A549 treated with ZK216348 at 1 μM for 4 hours (cell line): ENCODE measurements at places on chromosomes 4 and X. TPM values are rescaled to one million over a fixed set of nuclear protein-coding genes. Genes with fewer than 3 reads are reported as not detected.

PITX2 gene
- 0.72 to 1.5 TPM (median 1.0 TPM) in 5 replicates for total RNA-seq

CT45A2 gene
- total RNA-seq: not detected in 5 replicates

POU3F4 gene
- not detected in 5 replicates for total RNA-seq

TCEAL2 gene
- total RNA-seq: not detected in 5 replicates

P2RY4 gene
- total RNA-seq: not detected in 5 replicates

FGD1 gene
- 4.2 to 8.2 TPM (median 6.5 TPM) in 5 replicates for total RNA-seq

APLN gene
- total RNA-seq: 0.72 to 1.00 TPM (median 0.80 TPM) in 5 replicates

UCP1 gene
- total RNA-seq: 0.11 TPM in 1 of 5 replicates, not detected in the others

MFAP3L gene
- 3.9 to 5.7 TPM (median 4.2 TPM) in 5 replicates for total RNA-seq

NUDT10 gene
- 0.51 to 0.74 TPM (median 0.55 TPM) in 5 replicates for total RNA-seq

CXCL11 gene
- total RNA-seq: not detected in 5 replicates

UGDH gene
- 228 to 399 TPM (median 248 TPM) in 5 replicates for total RNA-seq

RPS6KA6 gene
- 3.1 to 7.4 TPM (median 5.7 TPM) in 5 replicates for total RNA-seq

TRIML2 gene
- 45.0 to 76.9 TPM (median 54.9 TPM) in 5 replicates for total RNA-seq

PDE5A gene
- 0.09 to 0.37 TPM (median 0.23 TPM) in 5 replicates for total RNA-seq

C4orf50 gene
- not detected in 5 replicates for total RNA-seq

BGN gene
- 0.12 to 0.26 TPM (median 0.18 TPM) in 4 of 5 replicates, not detected in the other for total RNA-seq

CABS1 gene
- total RNA-seq: not detected in 5 replicates

ANXA3 gene
- total RNA-seq: 56.7 to 92.0 TPM (median 59.6 TPM) in 5 replicates

PAGE3 gene
- total RNA-seq: not detected in 5 replicates

TLR8 gene
- not detected in 5 replicates for total RNA-seq

SPATA18 gene
- 2.9 to 4.8 TPM (median 4.0 TPM) in 5 replicates for total RNA-seq

WDFY3 gene
- 6.2 to 12.6 TPM (median 7.2 TPM) in 5 replicates for total RNA-seq

FRG1 gene
- 35.8 to 48.6 TPM (median 37.4 TPM) in 5 replicates for total RNA-seq

EFHC2 gene
- 0.14 to 0.67 TPM (median 0.23 TPM) in 4 of 5 replicates, not detected in the other for total RNA-seq

ODAPH gene
- total RNA-seq: 1.6 TPM in 1 of 5 replicates, not detected in the others

FGF13 gene
- total RNA-seq: not detected in 5 replicates

CT83 gene
- not detected in 5 replicates for total RNA-seq

CHIC2 gene
- 7.3 to 9.7 TPM (median 8.4 TPM) in 5 replicates for total RNA-seq

H2BW2 gene
- total RNA-seq: not detected in 5 replicates

TXLNG gene
- 10.8 to 16.7 TPM (median 13.9 TPM) in 5 replicates for total RNA-seq

CNGA1 gene
- 0.12 TPM in 1 of 5 replicates, not detected in the others for total RNA-seq

SLIT2 gene
- total RNA-seq: 0.12 TPM in 1 of 5 replicates, not detected in the others

MAGEB6B gene
- total RNA-seq: not detected in 5 replicates

CXXC4 gene
- total RNA-seq: 0.04 TPM in 1 of 5 replicates, not detected in the others

LDB2 gene
- not detected in 5 replicates for total RNA-seq

ARHGAP36 gene
- not detected in 5 replicates for total RNA-seq

NXF2 gene
- total RNA-seq: not detected in 5 replicates

DCK gene
- total RNA-seq: 9.5 to 23.8 TPM (median 17.1 TPM) in 5 replicates

SHROOM4 gene
- total RNA-seq: not detected in 5 replicates

KDR gene
- total RNA-seq: 0.05 to 0.11 TPM (median 0.09 TPM) in 3 of 5 replicates, not detected in the others
